ENCODE measurements at places on chromosomes 2 and 18.
A peak's percentile ranks its signal among the peaks of the same experiment; 100 is the strongest.

- DNase-seq, result no peak
Measured at GRCh38 chr2:28437918-28438317, 45.3 kb downstream of the FOSL2 start.

DNA sequence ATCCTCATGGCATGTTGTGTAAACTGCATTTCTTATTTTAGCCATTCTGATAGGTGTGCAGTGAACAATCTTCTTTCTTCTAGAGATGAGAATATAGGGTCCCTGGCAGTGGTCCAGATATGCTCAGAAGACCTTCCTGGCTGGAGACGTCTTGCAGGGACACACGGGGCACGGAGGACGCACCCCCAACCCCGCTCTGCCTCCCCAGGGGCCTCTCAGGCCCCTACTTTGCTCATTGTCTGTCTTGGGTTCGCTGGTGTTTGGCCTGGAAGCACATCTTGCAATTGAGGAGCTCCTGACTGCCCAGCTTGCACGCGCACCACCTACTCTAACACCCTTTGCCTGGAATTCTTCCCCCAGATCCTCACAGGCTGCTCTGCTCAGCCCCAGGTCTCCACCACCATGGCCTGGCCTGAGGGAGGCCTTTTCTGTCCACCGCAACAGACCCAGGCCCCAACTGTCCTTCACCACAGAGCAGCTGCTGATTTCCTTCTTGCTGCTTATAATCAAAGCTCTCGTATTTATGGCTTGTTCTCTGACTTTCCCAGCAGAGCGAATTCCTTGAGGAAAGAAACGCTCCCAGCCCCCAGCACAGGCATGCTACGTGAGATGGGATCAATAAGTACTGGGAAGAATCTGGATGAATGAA is 295.9 kb upstream of the HDAC4 start:
- no peak for DNase-seq

DNA sequence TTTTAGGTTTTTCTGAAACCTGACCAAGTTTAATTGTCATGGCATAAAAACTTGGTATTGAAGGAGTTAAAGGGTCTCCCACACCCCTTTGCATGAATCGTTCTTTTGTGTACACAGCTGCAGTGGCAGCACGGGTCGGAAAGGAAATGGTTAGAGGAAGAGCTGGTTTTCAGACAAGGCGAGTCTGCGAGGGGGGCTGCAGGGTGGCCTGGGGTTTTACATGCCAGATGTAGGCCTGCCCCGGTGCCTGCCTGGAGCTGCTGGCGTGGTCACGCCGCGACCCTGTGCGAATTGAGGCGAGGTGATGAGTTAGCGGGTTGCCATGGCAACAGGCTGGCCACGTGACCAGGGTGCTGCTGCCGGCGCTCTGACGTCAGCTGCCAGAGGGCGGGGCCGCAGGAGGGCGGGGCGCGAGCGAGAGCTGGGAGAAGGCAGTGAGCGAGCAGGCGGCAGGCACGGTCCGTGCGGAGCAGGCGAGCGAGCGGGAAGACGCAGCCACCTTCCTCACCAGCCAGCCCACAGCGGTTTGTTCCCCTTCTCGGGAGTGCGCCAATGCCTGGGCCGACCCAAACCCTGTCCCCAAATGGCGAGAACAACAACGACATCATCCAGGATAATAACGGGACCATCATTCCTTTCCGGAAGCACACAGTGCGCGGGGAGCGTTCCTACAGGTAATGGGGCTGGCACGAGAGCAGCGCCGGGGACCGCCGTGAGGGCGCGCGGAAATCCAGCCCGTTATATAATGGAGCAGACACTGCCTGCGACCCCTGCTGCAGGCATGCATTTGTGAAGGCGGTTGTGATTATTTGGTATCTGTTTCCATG is at the start of gene MAPRE2:
Gene MAPRE2, plus strand, starts transcription at position 426 of the 827 bp plus-strand sequence. Its CDS starts 127 bp downstream, at position 553.
- DNase-seq, result peak; percentile 98

GRCh38 chr2:237427769-237428506 is 14.0 kb upstream of the COL6A3 start:
- no peak for DNase-seq

DNA sequence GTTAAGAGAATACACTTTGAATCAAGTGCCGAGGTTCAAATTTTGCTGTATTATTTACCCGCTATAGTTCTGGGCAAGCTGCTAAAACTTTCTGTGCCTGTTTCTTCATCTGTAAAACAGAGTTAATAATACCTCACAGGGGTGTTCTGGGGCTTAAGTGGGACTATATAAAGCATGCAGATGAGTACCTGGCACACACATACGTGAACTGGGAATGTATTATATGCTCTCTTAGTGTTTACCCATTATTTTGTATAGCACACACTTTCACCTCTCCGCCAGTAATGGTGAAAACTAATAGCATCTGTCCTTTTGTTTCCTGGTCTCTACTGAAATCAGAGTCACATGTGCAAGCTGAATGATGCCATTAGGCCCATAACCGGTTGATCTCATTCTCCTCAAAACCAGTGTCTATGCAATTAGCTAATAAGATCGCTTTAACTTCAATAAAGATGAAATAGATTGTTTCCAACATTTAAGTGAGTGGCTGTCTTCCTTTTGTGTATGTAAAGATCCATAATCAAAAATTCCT is 3.8 kb upstream of the CDKL4 start:
- no peak for DNase-seq
